ENCODE measurements at places on chromosomes 1 and 21.

GRCh38 chr21:36551731-36552433, 72.0 kb upstream of the CLDN14 start:
- DNase-seq, result no peak

GRCh38 chr1:167746988-167747655, 25.3 kb downstream of the MPZL1 start:
- DNase-seq, result no peak

- DNase-seq, result no peak
These were observed 143.5 kb downstream of the DMRTA2 start for GRCh38 chr1:50279622-50280330.

GRCh38 chr21:37460196-37460595, 93.6 kb downstream of the DYRK1A start:
- DNase-seq, result no peak

GRCh38 chr1:207003210-207003609, 29.3 kb downstream of the C1orf116 start:
- DNase-seq, result no peak
